Neural crest cell (in vitro differentiated cells): ENCODE measurements at places on chromosomes 13 and 19. TPM values are rescaled to one million over a fixed set of nuclear protein-coding genes. Genes with fewer than 3 reads are reported as not detected.
A peak's percentile ranks its signal among the peaks of the same experiment; 100 is the strongest.

- no peak for DNase-seq
- H3K4me1 ChIP-seq, result peaks cover 32% of the 10 kb centered on the region
- peaks cover 19% of the 10 kb centered on the region for H3K36me3 ChIP-seq
- H3K27ac ChIP-seq, result no peak overlapping the region
These were observed 1.3 kb downstream of the ZNF780A start for GRCh38 chr19:40089462-40089861.

- H3K27ac ChIP-seq, result no peak overlapping the region
- H3K27me3 ChIP-seq, result no peaks in the 10 kb centered on the region
These were observed 37.2 kb downstream of the METTL21C start for GRCh38 chr13:102657630-102658029.

CNN1 gene
- total RNA-seq, result 1.6 and 1.8 TPM in 2 replicates

DNA sequence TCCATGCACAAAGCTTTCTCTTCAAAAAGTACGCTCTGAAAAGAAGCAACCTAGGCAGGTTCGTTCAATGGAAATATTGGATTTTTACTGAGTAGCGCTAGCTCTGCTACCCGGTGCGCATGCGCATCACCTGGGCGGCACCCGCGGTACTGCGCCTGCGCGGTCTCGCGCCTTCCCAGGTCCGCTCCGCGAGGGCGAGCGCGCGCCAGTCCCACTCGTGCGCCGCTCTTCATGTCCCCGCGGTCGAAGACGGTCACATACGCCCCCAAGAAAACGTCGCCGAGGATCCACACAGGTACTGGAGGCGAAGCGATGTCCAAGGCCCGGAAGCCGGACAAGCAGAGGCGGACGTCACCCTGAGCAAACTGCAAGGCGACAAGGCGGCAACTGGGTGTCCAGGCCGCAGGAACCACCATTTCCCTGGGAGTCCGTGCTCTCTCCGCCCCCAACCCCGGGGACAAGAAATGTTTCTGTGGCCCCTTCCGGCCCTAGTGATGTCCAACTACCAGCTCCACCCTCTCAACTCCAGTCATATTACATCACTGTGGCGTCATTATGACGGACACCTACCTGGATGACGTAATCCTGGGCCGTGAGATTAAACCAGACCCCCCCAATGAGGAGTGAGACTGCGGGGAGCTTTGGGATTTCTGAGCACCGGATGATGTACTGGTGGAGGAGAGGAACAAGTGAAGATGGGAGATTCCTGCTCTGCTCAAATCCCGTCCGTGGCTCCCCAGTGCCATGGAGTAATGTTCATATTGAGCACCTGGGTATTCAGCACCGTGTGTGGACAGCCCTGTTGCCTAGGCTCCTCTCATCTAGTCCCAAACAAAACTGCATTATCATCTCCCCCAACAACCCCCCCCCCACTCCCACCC lies 4.8 kb upstream of the KCNC3 start:
- peaks cover 49% of the 10 kb centered on the region for H3K27me3 ChIP-seq
- H3K4me3 ChIP-seq, result peak overlapping the region; percentile 92
- peaks cover 46% of the 10 kb centered on the region for H3K4me1 ChIP-seq

DNA sequence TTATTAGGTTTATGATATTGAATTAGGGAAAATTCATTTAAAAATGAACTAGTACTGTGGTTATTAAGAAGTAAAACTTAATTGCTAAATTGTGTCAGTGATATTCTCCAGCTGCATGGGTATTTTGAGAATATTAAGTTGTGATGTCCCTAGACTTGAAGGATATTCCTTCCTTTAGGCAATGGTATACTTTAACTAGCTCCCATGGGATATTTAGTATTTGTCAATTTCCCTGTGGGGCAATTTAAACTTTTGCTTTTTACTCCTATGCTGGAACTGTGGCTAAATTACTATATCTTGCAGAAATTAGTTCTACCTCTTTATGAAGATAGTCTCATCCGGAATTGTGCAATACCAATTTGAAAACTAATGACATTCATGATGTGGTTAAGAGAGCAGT lies 151.6 kb upstream of the CSNK1A1L start:
- no peaks in the 10 kb centered on the region for H3K27me3 ChIP-seq
- no peak overlapping the region for H3K4me3 ChIP-seq
- H3K27ac ChIP-seq, result no peak overlapping the region
- H3K36me3 ChIP-seq, result peaks cover 10% of the 10 kb centered on the region
- DNase-seq, result no peak

SOX21 gene
- total RNA-seq, result 71.8 and 79.5 TPM in 2 replicates

GRCh38 chr19:27851543-27852060 lies 1361.3 kb downstream of the UQCRFS1 start:
- no peak for DNase-seq
- H3K36me3 ChIP-seq, result peaks cover 17% of the 10 kb centered on the region
- H3K4me1 ChIP-seq, result no peaks in the 10 kb centered on the region

DNA sequence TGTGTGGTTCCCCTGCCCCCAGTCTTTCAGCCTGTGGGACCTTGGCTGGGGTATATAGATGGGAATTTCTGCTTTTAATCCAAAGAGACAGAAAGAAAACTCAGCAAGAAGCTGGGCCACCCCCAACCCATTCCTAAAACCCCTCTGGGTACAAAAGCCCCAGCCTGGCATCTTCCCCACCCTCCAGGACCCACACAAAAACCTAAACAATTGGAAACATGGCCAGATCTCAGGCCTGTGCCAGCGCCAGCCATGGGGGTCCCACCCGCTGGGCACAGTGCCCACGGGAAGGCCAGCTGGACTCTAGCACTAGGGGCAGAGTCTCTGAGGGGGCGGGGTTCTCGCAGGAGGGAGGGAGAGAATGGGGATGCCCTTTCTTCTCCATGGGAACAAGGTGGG lies 8.6 kb downstream of the LYL1 start:
- no peak overlapping the region for H3K27ac ChIP-seq
- H3K27me3 ChIP-seq, result peaks cover 92% of the 10 kb centered on the region
- H3K36me3 ChIP-seq, result no peaks in the 10 kb centered on the region
- no peak for DNase-seq
- H3K4me3 ChIP-seq, result no peak overlapping the region
- H3K4me1 ChIP-seq, result peaks cover 24% of the 10 kb centered on the region

ZNF442 gene
- 5.6 and 6.8 TPM in 2 replicates for total RNA-seq

DNA sequence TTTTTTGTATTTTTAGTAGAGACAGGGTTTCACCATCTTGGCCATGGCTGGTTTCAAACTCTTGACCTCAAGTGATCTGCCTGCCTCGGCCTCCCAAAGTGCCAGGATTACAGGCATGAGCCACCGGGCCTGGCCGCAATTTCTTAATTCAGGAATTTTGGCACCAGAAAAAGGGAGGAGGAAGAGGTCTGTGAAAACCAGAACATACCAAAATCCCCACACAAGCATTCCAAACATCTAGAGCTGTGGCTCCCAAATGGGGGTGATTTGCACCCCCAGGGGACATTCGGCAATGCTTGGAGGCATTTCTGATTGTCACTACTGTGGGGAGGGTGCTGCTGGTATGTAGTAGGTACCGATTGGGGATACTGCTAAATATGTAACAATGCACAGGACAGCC lies 40.2 kb upstream of the ABCC4 start:
- no peak for DNase-seq
- no peaks in the 10 kb centered on the region for H3K4me1 ChIP-seq
- H3K36me3 ChIP-seq, result no peaks in the 10 kb centered on the region
- no peaks in the 10 kb centered on the region for H3K27me3 ChIP-seq
- no peak overlapping the region for H3K4me3 ChIP-seq

DNA sequence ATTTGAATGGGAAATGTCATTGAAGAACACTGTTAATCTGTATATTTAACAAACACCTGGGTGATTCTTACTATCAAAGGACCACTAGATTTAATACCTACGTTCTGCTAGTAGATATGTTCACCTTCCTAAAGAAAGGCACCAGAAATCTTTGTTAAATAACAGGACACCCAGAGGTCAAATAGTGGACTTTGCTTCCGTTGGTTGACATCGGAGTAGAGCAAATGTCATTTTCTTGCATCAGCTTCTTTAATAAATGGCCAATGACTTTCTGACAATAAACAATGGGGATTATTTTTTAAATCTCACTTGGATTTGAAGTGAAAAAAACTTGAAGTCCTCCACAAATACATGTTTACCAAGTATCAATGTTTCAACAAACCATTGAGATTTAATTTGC lies 111.1 kb downstream of the LACC1 start:
- H3K27me3 ChIP-seq, result no peaks in the 10 kb centered on the region
- no peaks in the 10 kb centered on the region for H3K36me3 ChIP-seq
- H3K27ac ChIP-seq, result no peak overlapping the region
- peaks cover 11% of the 10 kb centered on the region for H3K4me1 ChIP-seq

EFNA2 gene
- 28.0 and 31.0 TPM in 2 replicates for total RNA-seq

ZNF573 gene
- total RNA-seq, result 16.1 and 16.7 TPM in 2 replicates

DNA sequence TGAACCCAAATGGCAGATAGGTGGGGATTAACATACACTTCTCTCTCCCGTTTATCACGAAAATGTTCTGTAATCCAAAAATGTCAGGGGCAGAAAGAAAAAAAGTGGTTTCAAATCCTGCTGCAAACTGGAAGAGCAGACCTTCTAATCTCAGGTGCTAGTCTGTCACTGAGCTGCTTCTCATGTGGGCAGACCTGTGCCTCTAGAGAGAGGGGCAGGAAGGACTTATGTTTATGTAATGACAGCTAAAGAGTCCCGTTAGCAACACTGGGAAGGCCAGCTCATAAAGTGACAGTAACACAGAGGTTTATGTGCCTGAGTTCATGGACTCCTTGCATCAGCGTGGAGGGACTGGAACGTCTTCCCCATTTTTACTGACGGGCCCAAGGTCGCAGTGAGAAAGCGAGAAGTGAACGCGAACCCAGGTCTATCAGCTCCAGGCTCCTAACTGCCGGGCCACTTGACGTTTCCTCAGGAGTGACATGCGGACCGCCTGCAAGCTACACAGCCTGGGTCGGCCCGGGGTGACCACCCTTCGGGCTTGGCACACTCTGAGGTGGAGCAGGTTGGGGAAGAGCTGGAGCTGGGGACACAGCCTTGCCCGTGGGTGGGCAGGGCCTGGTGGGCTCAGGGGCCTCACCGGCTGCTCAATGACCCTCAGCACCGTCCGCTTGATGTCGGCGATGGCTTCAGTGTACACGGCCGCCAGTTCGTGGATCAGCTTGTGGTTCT lies 9.6 kb upstream of the RSPH6A start:
- H3K4me1 ChIP-seq, result peaks cover 3% of the 10 kb centered on the region
- H3K36me3 ChIP-seq, result peaks cover 19% of the 10 kb centered on the region
- H3K4me3 ChIP-seq, result no peak overlapping the region
- peak overlapping the region; percentile 78 for H3K27ac ChIP-seq
- H3K27me3 ChIP-seq, result no peaks in the 10 kb centered on the region
- DNase-seq, result no peak

BRSK1 gene
- total RNA-seq, result 50.0 and 50.7 TPM in 2 replicates

GRCh38 chr19:14821937-14822336 lies 13.0 kb downstream of the OR7A5 start:
- DNase-seq, result no peak
- no peak overlapping the region for H3K4me3 ChIP-seq
- H3K36me3 ChIP-seq, result no peaks in the 10 kb centered on the region

ZSCAN18 gene
- total RNA-seq, result 56.6 and 58.8 TPM in 2 replicates

CGB3 gene
- total RNA-seq, result not detected in 2 replicates

VSTM2B gene
- total RNA-seq, result 0.21 TPM in 1 of 2 replicates, not detected in the other

PBX4 gene
- total RNA-seq, result 7.5 and 7.7 TPM in 2 replicates

DNA sequence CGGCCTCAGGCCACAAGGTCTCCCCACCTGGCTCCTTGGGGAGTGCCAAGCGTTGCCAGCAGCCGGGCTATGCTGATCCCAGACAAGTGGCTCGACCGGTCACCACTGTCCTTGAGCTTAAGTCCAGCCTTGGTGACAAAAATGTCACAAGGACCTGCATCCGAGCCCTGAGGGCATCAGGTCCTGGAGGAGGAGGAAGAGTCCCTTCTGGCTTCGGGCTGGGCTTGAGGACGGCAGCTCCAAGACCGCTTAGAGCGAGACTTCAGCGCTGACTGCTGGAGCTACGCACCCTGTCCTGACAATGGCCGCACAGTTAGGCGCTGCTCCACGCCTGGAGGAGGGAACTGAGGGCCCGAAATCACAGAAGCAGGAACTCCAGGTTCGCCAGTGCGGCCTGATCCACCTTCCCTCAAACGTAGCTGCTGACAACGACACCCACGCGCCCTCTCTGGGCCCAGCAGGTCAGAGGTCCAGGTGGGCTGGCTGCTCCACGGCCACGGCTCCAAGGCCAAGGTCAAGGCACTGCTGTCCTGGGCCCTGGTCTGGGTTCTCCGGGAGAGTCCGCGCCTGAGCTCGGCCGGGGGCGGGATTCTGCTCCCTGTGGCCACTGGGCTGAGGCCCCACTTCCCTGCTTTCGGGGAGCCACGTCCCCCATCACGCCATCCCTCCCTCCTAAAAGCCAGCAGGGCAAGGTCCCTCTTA lies 7.0 kb downstream of the SBNO2 start:
- H3K36me3 ChIP-seq, result peaks cover 7% of the 10 kb centered on the region
- H3K4me3 ChIP-seq, result no peak overlapping the region
- peaks cover 31% of the 10 kb centered on the region for H3K4me1 ChIP-seq
- DNase-seq, result no peak
- H3K27ac ChIP-seq, result no peak overlapping the region
- no peaks in the 10 kb centered on the region for H3K27me3 ChIP-seq

GRCh38 chr13:106753251-106753650 lies 185.3 kb upstream of the ARGLU1 start:
- no peak for DNase-seq
- H3K36me3 ChIP-seq, result no peaks in the 10 kb centered on the region

- no peaks in the 10 kb centered on the region for H3K36me3 ChIP-seq
- no peaks in the 10 kb centered on the region for H3K4me1 ChIP-seq
- no peak overlapping the region for H3K27ac ChIP-seq
- peaks cover 3% of the 10 kb centered on the region for H3K27me3 ChIP-seq
- H3K4me3 ChIP-seq, result no peak overlapping the region
- DNase-seq, result no peak
These were observed 310.3 kb upstream of the EDNRB start for GRCh38 chr13:78228940-78229339.

DNA sequence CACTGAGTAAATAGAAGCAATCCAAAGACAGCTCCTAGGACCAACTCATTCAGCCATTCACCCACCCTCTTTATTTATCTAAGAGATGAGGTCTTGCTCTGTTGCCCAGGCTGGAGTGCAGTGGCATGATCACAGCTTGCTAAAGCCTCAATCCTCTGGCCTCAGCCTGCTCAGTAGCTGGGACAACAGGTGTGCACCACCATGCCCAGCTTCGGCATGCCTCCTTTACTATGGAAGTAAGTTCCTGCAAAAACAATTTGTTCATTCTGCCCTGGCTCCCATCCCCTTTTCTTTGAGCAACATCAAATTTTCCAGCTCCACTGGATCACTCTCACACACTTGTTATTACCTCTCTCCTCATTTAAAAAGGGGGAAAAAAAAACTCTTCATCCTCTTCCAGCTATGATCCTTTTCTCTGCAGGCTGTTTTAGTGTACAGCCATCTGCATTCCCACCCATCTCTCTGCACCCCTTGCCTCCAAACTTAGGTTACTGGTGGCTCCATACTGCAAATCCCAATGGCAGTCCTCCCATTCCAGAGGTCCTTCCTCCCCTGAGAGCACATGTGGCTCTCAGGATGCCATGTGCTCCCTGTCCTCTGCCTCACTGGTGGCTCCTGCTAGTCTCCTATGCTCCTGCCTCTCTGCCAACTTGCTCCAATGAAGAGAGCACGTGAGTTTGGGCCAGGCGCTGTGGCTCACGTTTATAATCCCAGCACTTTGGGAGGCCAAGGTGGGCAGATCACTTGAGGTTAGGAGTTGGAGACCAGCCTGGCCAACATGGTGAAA lies 2.2 kb downstream of the ELOF1 start:
- no peak for DNase-seq
- peak overlapping the region; percentile 97 for H3K4me3 ChIP-seq
- H3K4me1 ChIP-seq, result peaks cover 28% of the 10 kb centered on the region
- no peaks in the 10 kb centered on the region for H3K27me3 ChIP-seq
- no peak overlapping the region for H3K27ac ChIP-seq
